ENCODE measurements at places on chromosomes 3 and 15.

GRCh38 chr3:10468613-10469354 lies 36.6 kb downstream of the ATP2B2 start:
- H3K27me3 ChIP-seq, result no peaks in the 10 kb centered on the region
- H3K27ac ChIP-seq, result no peak overlapping the region
- no peak for DNase-seq
- no peaks in the 10 kb centered on the region for H3K36me3 ChIP-seq
- H3K4me3 ChIP-seq, result no peak overlapping the region
- H3K4me1 ChIP-seq, result 0 out of 2 replicates have a peak, but pooled peaks cover 2% of the 10 kb centered on the region

DNA sequence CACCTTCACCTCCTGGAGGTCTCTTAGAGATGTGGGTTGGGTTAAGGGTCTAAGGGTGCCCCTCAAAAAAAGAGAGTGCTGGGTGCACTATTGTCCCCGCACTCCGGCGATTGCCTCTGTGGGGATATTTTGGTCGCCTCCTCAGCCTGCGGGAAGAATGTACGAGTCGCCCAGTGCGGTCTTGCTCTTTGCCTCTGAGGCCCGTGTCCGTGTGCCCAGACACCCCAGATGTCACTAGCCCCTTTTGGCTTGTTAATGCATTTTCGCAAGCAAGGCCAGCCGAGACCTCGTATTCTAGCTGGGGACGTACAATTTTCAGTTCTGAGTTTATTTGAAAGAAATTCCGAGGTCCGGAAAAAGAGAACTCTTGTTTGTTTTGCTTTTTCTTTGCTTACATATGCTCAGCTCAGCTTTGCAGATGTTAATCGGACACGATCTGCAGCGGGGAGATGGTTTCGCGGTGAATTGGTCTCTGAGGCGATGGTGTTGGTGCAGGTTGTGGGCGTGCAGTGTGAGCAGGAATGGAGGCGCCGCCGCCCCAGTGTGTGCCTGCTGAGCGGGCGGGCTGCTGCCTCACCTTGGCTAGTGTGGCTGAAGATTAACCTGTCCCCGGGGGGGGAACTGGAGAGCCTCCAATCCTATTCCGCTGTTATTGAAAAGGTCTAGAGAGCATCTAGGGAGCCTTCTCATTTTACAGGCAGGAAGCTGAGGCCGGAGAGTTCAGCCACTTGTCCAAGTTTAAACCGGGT lies 1.4 kb downstream of the ST6GAL1 start:
- no peak overlapping the region for H3K27ac ChIP-seq
- no peaks in the 10 kb centered on the region for H3K27me3 ChIP-seq
- peak overlapping the region; percentile 84 for H3K4me3 ChIP-seq
- DNase-seq, result no peak
- H3K36me3 ChIP-seq, result no peaks in the 10 kb centered on the region
- peaks cover 2% of the 10 kb centered on the region for H3K4me1 ChIP-seq

DNA sequence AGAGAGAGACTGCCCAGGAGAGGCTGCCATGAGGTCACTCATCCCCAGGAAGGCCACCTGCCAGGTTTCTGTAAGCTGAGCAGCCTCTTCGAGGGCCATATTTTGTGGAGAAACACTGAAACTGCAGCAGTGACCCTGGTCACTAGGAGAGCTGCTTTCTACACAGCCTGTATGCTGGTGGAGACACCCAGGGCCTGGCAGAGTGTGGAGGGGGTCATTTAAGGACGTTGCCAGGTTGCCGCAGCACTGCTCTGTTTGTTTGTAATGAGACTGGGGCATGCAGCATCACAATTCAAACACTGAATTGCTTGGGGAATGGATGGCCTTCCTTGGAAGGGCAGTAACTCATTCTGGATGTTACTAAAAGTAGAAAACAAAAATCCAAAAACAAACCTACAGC lies 104.9 kb upstream of the TRIM42 start:
- H3K4me1 ChIP-seq, result no peaks in the 10 kb centered on the region
- no peaks in the 10 kb centered on the region for H3K36me3 ChIP-seq
- H3K27me3 ChIP-seq, result no peaks in the 10 kb centered on the region
- DNase-seq, result no peak

GRCh38 chr3:149808209-149808829 lies 4.7 kb upstream of the RNF13 start:
- H3K27me3 ChIP-seq, result no peaks in the 10 kb centered on the region
- H3K36me3 ChIP-seq, result no peaks in the 10 kb centered on the region
- DNase-seq, result peak; percentile 48
- H3K27ac ChIP-seq, result no peak overlapping the region
- H3K4me3 ChIP-seq, result no peak overlapping the region
